HTR-8/SVneo (cell line): ENCODE measurements at places on chromosomes 2 and 18.

GRCh38 chr2:188984065-188984491 lies 9.9 kb downstream of the COL3A1 start:
- DNase-seq, result no peak

- no peak for DNase-seq
Observed at GRCh38 chr2:214652473-214652872, 157.0 kb downstream of the BARD1 start.

DNA sequence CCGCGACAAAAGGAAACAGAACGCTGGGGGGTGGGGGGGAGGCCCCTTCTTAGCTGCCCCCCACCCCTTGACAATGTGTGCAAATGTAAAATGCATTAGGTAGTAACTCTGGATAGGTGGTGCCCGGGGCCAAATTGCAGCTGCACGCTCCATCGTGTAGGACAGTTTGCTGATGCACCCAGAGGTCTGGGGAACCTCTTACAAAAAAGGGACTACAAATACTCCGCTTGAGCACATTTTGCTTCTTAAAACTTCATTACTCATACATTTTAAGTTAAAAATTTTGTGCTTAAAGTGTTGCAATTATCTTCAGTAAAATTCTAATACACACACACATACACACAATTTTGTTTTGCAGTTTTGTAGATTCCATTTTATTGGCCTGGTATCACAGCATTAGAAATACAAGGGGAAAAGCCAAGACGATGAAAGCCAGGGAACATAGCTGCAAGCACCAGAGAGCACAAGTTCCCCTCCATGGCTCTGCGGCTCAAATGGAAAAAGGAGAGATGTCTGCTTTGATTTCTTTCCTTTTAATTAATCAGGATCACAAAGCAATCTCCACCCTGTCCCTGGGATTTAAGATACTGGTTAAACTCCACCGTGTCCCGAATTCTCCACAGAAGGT lies 582.1 kb downstream of the ZEB2 start:
- DNase-seq, result no peak

GRCh38 chr2:108909275-108909823 lies 79.7 kb downstream of the EDAR start:
- no peak for DNase-seq

DNA sequence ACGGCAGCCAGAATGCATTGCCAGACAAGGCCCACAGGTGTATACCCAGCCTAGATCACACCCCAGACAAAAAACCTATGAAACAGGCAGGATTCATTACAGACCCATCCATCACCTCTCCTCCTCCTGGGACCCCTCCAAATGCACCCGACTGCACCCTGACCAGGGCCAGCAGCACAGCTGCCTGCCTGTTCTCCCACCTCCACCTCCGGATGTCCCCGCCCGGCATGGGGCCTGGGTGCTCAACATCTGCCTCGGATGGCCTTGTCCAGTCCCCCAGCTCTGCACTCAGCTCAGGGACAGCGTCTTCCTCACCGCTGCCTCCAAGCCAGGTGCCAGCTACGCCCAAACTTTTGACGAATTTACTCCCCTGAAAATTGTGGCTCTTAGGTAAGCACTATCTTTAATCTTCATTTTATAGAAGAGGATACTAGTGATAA lies 91.1 kb downstream of the TPO start:
- DNase-seq, result no peak

DNA sequence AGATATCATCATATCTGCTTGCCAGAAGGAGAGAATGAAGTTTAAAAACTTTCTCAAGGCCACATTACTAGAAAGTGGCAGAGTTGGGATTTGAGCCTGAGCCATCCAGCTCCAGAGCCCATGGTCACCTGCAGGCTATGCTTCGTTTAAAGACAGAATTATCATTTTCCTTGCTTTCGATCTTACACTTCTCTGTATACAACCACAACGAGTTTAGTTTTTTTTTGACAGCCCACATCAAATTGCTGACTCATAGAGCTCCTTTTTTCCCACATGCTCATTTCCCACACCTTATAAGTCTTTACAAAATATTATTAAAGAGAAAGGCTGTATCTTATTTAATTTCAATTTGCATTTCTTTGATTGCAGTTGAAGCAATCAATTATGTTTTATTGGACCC lies 6.5 kb downstream of the PLEK start:
- no peak for DNase-seq

- DNase-seq, result no peak
Observed at GRCh38 chr18:48947092-48947491, 3.7 kb downstream of the SMAD7 start.

DNA sequence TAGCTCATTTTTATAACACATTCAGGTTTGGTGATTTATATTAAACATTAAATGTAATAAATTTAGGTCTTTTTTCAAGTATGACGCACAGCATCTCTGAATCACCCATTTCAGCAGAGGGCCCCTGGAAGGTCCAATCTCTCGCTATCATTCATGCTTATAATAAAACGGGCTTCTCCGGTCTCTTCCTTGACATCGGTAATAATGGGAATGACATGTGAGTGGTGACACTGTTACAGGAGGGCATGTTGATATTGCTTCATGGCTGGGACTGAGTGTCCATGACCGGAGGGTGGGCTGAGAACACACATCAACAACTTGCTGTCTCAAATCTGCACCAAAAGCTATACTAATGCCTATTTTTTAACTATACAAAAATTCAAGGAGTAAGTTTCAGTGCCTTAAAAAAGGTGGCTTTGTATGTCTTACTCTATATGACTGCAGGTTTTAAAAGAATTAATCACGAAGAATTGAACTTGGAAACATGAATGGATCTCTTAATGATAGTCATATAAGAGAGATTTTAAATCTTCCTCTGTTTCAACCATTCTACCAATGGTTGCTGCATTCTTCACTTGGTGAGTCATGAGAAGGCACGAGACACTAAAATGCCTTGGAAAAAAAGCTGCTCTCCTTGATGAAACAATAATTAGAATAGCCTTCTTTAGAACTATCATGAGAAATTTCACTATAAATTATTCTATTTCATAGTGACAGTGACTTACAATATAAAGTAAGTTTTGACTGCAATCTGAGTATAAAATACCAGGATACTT lies 101.9 kb upstream of the NRP2 start:
- no peak for DNase-seq

DNA sequence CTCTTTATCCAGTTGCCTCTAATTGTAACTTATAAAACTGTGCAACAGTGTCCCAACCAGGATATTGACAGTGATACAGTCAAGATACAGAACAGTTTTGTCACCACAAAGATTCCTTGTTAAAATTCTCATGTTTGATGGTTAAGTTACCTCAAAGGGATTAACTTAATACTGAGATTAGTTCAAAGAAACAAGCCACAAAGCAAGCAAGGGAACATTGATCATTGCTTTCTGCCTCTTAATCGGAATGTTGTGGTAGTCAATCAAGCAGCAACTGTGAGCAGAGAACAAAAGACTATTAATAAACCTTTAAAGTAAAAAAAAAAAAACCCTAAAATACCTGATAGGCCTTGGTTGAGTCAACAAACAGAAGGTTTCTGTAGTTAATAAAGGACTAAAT lies 352.3 kb downstream of the PARD3B start:
- no peak for DNase-seq

GRCh38 chr2:37020212-37020886 lies 54.0 kb upstream of the STRN start:
- peak; percentile 7 for DNase-seq

DNA sequence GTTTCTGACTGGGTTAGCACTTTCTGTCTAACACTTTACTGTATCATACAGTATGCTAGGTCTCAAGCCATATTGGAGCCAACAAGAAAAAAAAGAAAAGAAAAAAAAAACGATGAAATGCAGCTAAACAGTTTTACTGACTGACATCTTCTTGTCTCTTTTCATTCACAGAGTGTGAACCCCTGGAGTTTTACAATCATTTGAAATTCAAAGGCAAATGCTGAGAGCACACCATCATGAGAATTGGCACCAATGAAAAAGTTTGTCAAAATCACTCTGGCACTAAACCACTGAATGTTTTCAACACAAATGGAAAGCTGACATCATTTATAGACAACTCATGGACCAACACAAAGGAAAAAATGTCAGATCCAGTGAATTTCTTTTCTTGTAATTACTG lies 513.3 kb downstream of the LRRTM4 start:
- no peak for DNase-seq

DNA sequence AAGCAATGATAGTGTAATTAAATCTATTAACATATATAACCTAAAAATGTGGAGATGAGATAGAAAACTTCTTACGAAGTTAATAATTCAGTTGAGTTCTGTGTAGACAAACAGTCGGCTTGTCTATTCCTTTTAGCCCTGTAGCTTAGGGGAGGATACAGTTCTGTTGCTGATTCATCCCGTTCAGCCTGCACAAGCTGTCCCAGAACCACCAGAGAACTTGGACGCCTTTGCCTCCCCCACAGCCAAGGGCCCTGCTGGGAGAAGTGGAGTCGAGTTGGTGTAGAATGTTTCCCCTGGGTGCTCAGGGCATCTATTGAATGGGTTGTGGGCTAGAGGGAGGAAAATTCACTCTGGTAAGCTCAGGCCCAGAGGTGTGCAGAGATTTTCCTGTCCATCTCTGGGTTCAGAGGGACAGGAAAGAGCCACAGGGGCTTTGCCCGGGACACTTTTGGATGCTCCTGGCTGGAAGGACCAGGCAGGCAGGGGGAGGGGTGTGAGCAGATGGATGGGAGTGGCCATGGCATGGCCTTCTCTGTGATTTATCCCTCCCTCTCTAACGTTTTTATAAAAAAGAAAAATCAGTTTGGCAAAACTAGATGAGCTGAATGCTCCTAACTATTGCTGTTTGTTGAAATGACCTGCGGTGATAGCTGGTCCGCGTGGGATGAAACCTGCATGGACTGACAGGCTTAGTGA lies 42.8 kb upstream of the GALR1 start:
- DNase-seq, result peak; percentile 33

GRCh38 chr2:19104503-19104902 lies 253.9 kb downstream of the OSR1 start:
- no peak for DNase-seq
